ENCODE measurements at places on chromosomes 12 and 14.

- no peak for DNase-seq
Observed at GRCh38 chr12:76264611-76265012, 83.6 kb downstream of the BBS10 start.

GRCh38 chr14:24820616-24821015 lies 186.6 kb upstream of the GZMB start:
- no peak for DNase-seq

DNA sequence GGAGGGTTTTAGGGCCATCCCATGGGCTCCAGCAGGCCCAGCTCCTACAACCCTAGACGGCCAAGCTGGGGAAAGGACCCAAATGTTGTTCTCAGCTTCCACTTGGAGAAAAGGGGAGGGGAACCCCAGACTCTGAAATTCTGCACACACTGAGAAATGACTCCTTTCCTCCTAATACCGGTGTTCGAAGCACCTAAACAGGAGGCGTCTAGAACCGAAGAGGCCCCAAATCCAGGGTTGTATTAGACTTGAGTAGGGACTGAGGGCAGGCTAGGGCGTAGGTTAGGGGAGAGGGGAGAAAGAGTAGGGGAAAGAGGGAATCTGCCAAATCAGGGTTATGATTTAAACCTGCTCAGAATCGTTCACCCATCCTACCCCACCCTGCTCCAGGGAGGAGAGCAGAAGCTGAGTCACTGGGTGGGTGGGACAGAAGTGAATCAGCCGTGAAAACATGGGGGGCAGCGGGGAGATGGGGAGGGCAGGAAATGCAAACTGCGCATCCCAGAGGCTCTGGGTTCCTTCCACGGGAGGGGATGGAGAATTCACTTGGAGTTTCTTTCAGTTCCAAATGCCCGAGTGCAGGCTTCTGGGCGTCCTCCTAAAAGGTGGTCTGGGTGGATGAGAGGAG lies 1.0 kb downstream of the IGFBP6 start:
- no peak for DNase-seq

DNA sequence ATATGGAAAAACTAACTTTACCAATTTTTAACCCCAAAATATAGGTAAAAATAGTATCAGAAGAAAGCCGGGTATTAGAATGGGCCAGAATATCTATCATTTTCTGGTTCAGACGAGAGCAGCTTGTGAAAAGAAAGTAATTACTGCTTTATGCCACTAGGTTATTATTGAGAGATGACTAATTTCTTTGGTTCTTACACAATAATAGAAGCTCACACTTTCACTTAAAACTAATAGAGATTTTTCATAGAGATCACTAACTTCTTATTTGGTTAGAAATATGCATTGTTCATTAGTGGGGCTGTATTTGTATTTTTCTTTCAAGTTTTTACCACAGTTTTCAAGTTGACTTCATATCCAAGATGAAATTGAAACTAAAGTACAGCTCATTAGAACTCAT lies 1241.2 kb upstream of the FLRT2 start:
- DNase-seq: no peak

DNA sequence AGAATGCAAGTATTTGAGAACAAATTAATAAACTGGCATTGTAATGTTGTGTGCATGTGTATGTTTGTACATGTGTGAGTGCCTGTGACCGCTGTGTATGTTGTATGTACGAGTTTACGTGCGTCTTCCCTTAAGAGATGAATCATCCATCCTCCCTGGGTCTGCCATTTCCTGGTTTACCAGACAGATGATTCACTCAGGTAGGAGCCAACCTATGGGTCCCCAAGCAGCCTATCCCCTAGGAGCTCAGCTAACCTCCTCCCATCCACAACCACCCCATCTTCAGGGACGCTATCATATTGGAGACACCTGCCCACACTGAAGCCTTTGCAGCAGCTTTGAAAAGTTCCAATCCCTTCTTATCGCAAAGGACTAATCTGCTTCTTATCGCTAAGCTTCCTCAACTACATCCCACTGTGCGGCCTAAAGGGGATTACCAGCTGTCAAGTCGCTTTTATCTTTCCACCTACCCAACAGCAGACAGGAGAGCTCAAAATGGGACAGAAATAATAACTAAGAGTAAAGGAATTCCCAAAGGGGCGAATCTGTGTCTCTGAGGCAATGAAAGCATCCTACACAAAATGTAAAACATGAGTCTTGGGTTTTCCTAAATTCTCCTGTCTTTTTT lies 81.5 kb upstream of the TMCC3 start:
- no peak for DNase-seq

GRCh38 chr12:131104463-131105350 lies 151.0 kb downstream of the ADGRD1 start:
- DNase-seq: peak; percentile 32

- no peak for DNase-seq
Observed at GRCh38 chr14:57375156-57375555, 15.2 kb upstream of the NAA30 start.

- DNase-seq: no peak
Observed at GRCh38 chr12:662566-663292, 516 bp downstream of the NINJ2 start.
